ENCODE measurements at places on chromosomes 6 and 20.

GRCh38 chr6:78577585-78577984, 289.8 kb upstream of the IRAK1BP1 start:
- no peak for DNase-seq

DNA sequence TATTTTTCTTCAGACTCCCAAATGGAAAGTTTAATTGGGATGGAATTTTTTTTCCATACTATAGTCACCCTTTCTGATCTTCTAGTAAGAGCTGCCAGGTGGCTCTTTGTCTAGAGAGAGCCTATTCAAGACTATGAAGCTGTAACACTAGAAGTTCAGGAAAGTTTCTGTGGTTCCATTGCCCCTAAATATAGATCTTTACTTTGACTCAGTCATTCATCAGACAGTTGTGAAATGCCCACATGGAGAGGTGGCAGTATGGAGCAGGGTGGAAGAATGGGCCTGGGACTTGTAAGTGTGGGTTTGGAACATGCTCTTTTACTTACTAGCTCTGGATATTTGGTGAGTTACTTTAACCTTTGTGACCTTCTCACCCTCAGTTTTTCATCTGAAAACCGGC, 87.8 kb downstream of the CTNNBL1 start:
- no peak for DNase-seq

- DNase-seq: no peak
Measured at GRCh38 chr6:24988562-24988961, 52.8 kb upstream of the RIPOR2 start.

GRCh38 chr6:158653577-158654354, 3.9 kb downstream of the SYTL3 start:
- no peak for DNase-seq

DNA sequence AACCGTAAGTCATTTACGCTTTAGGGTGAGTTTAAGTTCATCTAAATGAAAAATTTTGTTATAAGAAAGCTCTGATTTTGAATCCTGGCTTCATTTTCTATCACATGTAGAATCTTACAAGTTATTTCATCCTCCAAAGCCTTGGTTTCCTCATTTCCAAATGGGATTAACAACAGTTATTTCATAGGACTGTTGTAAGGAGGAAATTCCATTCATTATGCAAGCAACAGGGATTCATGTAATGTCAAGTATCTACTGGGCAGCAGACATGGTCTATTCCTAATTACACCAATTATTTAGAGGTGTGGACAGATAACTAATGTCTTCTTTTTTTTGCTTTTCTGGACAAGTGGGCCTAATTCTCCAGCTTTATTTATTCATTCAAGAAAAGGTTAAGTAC, 154.0 kb downstream of the PDSS2 start:
- DNase-seq: no peak

GRCh38 chr6:47536816-47537401, 59.3 kb downstream of the CD2AP start:
- DNase-seq: no peak

GRCh38 chr6:26017632-26017966, 55.0 kb downstream of the TRIM38 start:
- no peak for DNase-seq
